WTC11 (cell line): ENCODE measurements at places on chromosomes 5 and 9.

- no peak for DNase-seq
Observed at GRCh38 chr5:83000428-83000827, 76.8 kb downstream of the TMEM167A start.

DNA sequence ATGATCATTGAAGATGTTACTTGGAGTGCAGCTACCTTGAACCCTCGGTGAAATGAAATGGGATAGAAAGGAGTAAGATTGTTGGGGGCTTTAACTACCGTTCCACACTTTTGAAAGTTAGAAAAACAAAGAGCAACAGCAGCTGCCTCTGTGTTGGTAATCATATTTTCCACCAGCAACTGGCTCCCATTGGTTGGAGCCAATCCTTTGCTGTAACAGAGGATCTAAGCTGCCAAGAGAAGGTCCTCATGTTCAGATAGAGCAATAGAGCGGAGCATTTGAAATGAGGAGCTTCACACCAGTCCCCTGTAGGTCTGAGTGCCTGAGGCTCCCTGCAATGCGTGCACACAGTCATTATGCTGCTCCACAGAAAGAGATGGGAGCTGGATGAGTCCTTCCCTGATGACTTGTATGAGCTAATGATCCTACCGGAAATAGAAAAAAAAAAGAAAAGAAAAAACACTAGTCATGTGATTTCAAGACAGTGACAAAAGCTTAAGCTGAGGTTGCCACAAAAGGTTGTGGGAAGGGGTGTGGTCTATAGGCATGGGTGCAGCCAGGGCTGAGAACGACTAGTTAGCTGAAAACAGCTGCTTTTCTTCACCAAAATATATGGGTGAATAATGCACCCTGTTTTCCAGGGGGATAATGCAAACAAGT, 300.7 kb downstream of the MLLT3 start:
- no peak for DNase-seq

- no peak for DNase-seq
Observed at GRCh38 chr5:112795342-112795741, 57.7 kb downstream of the APC start.

DNA sequence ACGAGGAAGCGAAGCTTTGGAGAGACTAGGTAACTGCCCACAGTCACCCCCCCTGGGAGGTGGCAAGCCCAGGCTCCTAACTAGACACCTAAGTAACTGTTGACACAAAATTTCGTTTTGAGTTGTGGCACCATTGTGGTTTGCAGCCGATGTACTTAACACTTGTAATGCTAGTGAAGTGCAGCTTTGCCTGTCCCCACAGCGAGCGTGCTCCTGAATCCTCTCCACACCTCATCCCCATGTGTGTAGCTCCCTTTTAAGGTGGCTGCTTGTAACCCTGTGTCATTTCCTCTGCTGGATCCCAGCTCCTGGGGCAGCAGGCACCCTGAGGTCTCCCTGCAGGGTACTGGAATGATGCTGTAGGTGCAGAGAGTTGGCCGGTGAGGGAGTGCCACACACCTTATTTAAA, 114.9 kb downstream of the TRIO start:
- no peak for DNase-seq

DNA sequence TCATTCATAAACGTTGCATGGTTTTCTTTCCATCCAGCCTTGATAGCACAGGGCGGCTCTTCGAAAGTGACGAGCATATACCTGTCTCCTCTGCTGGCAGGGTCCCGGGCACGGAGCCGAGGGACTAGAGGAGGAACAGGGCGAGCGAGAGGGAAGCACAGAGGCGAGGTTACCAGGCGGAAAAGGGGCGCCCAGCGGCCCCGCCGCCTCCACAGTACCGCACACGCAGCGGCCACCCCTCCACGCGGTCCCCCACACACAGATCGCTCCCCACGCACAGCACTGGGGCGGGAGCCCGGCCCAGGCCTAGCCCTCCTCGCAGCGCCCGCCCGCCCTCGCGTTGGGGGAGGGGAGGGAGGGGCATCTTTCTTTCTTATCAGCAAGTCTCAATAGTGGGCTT, 296.6 kb upstream of the DAB2 start:
- DNase-seq, result no peak

DNA sequence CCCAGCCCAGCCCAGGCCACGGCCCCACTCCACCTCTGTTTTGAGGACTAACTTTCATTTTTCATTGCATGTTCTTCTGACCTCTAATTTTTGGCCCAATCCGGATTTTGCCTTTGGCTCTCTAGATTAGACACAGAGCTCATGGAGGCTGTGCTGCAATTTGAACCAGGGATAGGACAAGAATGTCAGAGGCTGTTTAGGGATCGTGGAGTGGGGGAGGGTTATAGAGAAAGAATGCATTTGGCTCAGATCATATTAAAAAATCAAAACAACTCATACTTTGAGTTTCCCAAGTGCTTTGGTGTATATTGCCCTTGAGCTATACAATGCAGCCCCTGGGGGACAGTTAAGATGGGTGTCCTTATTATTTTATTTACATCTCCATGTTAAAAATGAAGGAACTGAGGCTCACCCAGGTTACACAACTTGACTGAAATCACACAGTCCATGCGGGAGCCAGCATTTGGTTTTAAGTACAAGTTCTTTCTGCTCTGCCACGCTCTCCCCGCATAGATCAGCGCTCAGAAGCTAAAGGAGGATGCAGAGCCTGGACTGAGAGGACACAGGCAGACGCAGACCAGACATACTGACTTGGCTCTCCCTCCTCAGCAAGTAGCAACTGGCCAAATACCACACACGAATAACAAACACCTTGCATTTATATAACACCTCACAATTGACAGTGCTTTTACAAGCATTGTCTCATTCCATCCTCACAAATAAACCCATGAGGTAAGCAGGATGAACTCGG, 126.4 kb upstream of the RAI14 start:
- DNase-seq, result no peak

- DNase-seq, result no peak
Observed at GRCh38 chr9:127494304-127494702, 43.0 kb downstream of the LRSAM1 start.

DNA sequence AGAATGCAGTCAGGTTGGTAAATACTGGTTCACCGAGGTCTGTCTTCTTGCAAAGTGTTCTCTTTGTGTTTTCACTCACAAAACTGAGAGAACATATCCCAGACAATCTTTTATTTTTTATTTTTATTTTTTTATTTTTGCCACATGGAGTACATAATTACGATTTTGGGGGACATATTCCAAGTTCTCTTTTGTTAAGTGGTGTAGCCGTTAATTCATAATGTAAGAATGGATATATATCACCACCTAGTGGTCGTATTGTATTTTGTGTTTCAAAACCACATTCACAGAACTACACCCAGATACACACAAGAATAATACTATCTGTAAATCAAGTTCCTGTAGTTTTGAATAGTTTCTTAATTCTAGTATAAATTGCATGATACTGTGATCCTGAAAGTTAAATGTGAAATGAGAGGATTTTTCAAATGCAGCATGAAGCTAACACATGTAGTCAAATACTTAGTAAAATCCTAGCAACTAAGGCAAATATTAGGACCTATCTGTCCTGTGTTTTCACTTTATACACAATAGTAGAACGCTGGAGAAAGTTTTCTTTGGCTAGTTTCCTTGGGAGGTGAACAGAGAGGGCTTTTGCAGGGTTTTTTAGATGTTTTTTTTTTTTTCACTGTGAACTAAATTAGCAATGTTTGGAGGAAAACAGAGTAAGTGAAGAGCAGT, 92.7 kb downstream of the VCAN start:
- no peak for DNase-seq

DNA sequence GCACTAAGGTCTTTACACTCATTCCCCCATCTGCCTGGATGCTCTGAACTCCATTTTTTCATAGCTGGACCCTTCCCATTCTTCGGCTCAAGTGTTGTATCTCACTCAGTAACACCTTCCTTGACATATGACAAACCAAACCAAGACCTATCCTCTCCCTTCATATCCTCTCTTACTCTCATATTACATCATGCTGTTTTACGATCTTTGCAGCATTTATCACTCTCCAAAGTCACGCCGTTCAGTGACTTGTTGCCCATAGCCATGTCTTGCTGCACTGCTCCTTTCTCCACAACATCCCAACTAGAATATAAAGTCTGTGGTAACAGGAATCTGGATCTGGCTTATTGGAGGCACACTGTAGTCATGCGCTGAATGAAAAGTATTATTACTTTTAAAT, 923.6 kb upstream of the DMAC1 start:
- no peak for DNase-seq

GRCh38 chr9:133968428-133968827, 23.7 kb downstream of the VAV2 start:
- no peak for DNase-seq

- no peak for DNase-seq
Observed at GRCh38 chr5:100890461-100891008, 12.5 kb downstream of the ST8SIA4 start.
